Stimulated activated CD4-positive, alpha-beta T cell treated with anti-CD3 and anti-CD28 coated beads, TNF-alpha, amount 100 ng/mL, for 48 hours (primary cell): ENCODE measurements at places on chromosomes 12 and 14.

DNA sequence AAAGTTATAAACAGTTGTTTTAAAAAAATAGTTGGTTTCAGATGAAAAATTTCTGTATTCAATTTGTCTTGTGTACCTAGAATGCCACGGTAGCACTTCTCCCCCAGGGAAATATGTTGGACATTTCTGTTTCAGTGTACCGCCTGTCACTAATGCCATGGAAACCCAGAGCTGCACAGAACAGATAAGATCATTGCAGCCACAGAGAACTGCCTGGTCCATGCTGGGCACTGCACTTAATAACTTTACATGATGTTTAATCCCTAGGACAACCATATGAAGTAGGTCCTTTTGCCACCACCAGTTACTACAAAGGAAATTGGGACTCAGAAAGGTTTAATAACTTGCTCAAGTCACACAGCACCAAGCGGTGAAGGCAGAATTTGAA, 253.4 kb upstream of the SRRM4 start:
- DNase-seq = no peak

DNA sequence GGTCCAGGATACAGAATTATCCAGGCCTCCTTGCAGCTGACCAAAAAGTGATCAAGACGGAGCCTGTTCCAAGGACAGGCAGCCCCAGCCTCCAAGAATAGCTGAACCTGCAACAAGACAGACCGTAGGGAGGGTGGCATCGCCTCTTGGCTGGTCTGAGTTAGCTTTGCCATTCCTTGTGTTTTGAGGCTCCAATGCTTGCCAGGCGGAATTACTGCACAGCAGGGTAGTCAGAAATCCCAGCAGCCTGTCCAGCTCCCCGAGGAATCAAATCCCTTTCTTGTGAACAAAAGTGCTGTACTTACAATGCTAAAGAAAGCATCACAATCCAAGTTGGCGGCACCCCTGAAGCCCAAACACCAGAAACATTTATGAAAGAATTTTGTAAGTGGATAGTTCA, 246.9 kb downstream of the TMEM132C start:
- no peak for DNase-seq

- no peak for DNase-seq
These were observed 25.7 kb upstream of the PLD4 start for GRCh38 chr14:104898870-104899510.

- no peak for DNase-seq
These were observed 375.5 kb downstream of the ALG10 start for GRCh38 chr12:34397591-34398365.

DNA sequence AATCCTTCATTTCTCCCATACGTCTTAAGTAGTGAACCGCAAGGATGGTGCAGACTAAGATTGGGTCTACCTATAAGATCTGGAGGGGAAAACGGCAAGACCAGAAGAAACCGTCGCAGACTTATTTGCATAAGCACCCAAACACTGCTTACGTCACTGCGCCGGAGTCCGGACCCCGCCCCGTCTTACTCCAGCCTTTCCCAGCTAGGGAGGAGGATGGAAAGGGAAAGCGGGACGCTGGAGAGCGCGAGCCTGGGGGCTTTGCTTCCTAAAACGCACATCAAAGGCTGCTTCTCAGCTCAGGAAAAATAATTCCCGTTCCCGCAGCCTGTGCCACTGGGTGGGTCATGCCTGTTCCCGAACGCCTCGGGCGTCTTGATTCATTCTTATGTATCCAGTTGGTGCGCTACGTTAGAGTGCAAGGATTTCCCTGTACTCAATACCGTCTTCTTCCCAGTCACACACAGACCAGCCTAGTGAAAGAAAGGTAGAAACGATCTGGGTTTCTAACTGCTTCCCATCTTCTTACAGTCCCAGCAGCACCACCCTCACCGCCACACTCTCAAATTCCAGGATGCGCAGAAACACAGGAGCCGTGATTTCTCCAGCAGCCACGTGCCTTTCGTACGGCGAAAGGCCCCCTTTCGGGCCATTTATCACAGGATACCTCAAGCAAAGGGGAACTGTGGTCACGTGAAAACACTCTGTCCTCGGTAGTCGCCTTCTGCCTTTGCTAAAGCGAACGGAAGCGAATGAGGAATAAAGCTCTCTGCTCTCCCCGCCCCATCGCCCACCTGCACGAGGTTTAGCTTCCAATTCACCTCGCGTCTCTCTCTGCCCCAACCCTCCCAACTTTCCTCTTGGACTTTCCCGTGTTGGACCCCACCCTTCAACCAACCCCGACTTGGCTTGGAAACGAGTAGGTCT, 1.1 kb downstream of the SLC6A15 start:
- DNase-seq = no peak

- DNase-seq = no peak
These were observed 798.8 kb downstream of the SLC16A7 start for GRCh38 chr12:60394665-60395064.

DNA sequence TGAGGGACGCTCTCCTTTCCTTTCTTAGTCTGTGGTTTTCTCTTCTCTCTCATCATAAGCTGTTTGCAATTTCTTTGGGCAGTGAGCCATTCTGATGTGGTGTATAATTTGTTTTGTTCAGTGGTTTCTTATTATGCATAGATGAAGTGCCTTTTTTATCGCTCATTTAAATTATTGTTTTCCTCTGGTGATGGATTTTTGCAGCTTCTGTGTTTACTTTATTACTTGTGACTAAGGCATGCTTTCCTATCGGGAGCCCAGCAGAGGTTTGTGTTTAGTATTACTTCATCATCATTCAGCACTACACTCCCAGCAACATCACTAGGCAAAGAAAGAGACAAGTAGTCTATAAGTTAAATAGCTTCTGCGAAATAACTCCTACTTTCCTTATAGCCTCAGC, 586.6 kb upstream of the NOVA1 start:
- DNase-seq = no peak

- no peak for DNase-seq
These were observed 170.2 kb downstream of the ETV6 start for GRCh38 chr12:11819643-11820042.

- no peak for DNase-seq
These were observed 459.4 kb downstream of the ETNK1 start for GRCh38 chr12:23084236-23084995.

GRCh38 chr12:67579662-67580003, 68.9 kb upstream of the DYRK2 start:
- DNase-seq = no peak

GRCh38 chr14:74362361-74362915, 14.2 kb downstream of the VRTN start:
- peak; percentile 43 for DNase-seq

GRCh38 chr12:122753319-122753650, 661 bp downstream of the DENR start:
- no peak for DNase-seq

DNA sequence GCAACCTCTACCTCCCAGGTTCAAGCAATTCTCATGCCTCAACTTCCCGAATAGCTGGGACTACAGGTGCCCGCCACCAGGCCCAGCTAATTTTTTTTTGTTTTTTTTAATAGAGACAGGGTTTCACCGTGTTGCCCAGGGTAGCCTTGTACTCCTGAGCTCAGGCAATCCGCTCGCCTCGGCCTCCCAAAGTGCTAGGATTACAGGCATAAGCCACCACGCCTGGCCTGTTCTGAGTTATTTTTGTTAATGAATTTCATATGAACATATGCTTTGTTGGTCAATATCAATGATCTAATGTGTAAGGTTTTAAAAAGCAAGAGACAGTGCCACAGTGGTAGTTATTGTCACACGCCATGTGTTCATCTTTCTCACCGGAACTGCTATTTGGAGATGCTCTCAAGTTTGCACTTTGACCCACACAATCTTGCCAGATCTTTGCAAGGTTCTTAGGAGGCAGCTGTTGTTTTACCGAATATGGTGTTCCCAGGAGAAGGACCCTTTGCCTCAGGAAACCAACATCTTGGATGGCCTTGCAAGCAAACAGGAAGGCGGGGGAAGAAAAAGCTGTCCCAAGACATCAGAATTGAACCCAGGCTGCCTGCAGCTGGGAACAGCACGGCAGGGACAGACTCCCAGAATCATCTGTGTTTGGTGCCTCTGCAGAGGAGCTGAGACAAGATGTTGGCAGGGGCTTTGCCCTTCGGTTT, 30.0 kb downstream of the GALNT16 start:
- DNase-seq = no peak

- DNase-seq = no peak
These were observed 2.9 kb upstream of the EPYC start for GRCh38 chr12:91007531-91008290.

DNA sequence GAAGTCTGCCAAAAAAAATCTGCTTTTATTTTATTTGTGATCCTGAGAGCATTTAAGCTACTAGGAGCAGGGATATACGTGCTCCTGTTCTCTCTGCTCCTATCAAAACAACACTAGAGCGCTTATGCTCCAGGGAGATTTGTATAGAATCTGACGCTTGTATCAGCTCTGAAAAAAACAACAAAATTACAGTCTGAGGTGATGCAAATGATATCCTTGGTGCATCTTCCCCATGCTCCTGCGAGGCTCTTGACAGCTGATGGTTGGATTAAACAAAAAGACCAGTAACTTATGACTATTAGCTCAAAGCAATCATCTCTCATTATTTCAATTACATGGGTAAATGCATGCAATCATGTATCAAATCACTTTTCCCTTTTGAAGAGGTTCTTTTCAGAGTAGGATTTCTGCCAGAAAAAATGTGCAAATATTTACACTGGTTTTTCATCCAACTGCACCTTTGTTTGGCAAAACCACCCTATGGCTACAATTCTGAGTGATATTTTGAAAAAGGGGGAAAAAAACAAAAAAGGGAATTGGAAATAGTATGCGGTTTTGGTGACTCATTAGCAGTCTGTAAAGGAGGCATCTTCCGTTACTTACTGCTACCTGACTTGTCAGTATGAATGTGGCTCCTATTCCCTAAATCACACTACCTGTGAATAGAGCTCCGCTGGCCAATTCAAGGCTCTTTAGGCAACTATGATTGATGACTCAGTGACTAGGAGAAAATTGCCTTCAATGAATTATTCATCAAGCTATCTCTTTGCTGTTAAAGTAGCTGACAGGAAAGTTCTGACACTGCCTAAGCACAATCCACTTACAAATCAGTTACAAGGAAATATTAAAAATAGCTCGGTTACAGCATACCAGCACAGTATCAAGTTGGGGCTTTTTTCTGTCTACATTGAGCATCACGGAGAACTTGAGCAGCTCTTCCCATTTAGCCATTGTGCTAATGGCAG, 450.0 kb downstream of the FOXG1 start:
- no peak for DNase-seq

DNA sequence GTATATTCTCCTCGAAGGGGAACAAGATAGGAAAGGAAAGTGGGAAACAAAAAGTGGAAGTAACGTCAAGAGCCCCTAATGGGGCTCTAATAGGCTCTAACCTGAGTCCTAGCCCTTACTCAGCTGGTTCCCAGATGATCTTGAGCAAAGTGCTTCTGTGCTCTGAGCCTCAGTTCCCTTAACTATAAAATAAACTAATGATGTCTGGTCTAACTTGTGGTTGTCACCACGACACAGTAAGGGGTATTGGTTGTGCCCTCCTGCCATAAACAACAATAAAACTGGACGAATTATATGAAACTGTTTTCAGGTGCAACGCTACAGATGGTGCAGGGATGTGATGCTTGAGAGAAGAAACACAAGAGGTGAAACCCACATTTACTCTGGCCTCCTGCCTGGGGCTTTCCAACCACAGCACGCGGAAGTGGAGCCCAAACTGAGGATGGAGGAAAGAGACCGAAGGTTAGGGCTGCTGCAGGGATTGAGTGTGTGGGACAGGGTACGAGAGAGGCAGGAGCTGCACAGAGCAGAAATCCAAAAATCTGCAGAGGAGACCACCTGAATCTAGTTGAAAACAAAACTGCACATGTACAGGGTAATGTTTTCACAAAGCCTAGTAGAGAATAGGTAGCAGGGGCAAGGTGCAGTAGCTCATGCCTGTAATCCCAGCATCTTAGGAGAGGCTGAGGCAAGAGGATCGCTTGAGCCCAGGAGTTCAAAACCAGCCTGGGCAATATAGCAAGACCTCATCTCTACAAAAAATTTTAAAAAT, 45.6 kb upstream of the BCL2L14 start:
- no peak for DNase-seq

- no peak for DNase-seq
These were observed 12.9 kb downstream of the ST8SIA1 start for GRCh38 chr12:22321638-22322037.

DNA sequence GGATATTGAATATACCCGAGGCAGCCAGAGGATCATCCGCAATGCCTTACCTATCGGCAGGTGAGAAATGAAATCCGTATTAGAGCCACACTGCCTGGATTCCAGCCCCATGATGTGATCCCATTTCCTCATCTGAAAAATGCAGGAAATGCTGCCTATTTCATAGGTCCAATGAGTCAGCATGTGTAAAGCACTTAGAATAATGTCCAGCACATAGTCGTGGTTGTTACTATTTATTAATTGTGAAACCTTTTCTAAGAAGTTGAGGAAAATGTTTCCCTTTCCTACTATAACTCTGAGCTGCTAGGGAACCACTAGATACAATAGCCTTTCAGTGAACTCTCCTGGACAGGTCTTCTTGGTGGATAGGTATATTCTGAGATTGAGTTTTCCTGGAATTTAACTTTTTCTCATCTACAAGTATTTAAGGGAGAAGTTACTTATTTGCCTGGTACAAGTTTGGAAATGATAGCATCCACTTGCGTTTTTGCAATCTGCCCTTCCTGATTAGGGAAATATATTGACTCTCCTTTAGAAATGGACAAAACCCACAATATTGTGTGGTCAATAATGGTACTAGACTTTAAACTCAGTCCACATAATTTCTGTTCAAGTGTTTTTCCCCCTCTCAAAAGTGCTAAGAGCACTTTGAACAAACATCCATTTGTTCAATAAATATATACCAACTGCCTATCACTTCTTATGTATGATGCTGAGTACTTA, 12.2 kb downstream of the POLR3B start:
- no peak for DNase-seq

DNA sequence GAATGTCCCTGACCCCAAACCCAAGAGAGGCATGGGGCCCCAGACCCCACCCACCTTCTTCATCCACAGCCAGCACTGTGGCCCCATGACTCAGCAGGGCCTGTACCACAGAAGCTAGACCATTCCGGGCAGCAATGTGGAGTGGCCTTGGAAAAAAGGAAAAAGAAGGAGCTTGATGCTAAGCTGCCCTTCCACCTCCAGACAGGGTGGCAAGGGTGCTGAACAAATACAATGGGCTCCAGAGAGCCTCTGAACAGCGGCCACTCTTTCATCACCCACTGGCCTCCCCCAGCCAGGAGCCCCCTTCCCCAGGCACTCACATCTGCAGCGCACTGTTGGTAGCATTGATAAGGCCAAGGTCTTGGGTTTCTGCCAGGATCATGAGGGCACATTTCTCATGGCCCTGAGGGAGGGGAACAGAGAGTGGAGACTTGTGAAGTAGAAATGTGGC, 13.9 kb downstream of the SLC39A5 start:
- no peak for DNase-seq

- DNase-seq = no peak
These were observed 179.0 kb upstream of the KRR1 start for GRCh38 chr12:75690296-75690955.

DNA sequence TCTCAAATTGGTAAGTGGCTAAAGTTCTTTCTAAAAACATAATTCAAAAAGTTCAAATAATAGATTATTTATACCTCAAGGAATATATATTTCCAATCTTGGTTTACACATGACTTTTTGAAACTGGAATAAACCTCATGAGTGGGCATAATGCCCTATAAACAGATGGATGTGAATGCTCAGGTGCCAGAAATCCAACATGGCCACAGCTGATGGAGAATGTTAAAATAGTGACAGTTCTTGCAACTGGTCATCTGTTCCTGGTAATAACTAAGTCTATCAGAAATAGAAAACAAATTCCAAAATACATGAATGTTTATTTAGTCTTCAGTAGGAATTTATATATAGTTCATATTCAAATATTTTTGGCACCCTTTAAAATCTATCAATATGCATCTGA, 21.6 kb upstream of the CNOT2 start:
- no peak for DNase-seq

- DNase-seq = no peak
These were observed 12.3 kb upstream of the EPYC start for GRCh38 chr12:91017043-91017442.
